ENCODE measurements at places on chromosomes 7 and 10.

GRCh38 chr7:2710286-2710655, 22.3 kb downstream of the AMZ1 start:
- DNase-seq = no peak

GRCh38 chr7:129492391-129492790, 9.9 kb upstream of the SMKR1 start:
- DNase-seq = no peak

GRCh38 chr10:121880895-121881294, 46.9 kb downstream of the ATE1 start:
- DNase-seq = no peak

DNA sequence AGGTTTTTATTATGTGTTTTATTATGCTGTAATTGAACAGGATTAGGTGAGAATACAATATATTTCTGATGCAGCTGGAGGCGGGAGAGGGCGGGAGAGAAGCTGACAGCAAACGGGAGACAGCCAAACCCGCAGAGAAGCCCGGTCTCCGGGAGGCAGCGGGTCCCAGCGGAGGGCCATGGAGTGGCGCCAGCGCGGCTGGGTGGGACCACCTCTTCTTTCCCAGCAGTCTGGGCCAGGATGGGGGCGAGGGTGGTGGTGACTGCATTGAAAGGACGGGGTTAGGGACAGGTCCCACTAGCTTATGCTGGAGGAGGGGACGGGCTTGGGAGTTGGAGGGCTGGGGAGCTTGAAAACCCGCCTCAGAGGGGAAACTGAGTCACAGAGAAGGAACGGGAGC, 14.5 kb upstream of the KAZALD1 start:
- DNase-seq = no peak

GRCh38 chr7:7486362-7486761, 49.3 kb downstream of the COL28A1 start:
- DNase-seq = no peak

DNA sequence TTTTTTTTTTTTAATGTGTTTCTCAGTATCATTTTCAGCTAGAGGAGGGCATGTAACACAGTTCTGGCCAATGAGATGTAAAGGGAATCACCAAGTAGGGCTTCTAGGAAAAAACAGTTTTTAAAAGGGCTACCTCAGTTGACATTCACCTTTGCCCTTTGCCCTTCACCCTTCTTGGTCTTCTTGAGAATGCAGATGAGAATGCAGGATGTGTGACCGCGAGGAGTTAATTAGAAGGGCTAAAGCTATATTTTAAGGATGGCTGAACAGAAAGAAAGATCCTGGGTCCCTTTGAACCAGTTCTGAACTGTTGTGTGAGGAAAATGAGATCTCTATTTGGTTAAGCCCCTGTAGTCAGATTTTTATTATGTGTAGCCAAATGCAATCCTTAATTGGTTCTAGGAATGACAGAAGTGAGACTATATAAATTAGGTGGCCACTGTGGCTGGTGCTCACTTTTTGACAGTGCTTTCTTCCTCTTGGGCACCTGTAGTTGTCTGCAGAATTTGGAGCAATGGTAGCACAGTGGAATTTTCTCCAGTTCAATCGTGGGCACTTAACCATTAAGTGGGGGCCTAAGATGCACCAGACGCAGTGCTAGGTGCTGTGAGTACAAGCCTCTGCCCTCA, 21.1 kb upstream of the TOMM7 start:
- no peak for DNase-seq

DNA sequence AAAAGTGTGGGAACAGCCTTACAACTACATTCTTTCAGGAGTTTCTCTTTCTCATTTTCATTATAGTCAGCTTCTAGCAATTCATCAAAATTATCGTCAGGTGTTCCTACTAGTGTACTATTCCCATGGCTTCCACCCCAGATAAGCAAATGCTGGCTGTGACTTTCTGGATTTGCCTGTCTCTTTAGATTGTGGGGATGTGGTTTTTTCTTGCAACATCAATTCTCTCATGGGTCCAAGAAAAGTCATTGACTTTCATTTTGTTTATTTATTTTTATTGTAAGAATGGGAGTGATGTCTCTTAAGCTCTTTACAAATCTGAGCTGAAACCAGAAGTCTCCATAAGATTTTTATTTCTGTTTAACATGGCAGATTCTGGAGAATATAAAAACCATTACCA, 349.7 kb upstream of the SEMA3C start:
- no peak for DNase-seq

- DNase-seq = no peak
Observed at GRCh38 chr10:33501161-33501560, 166.7 kb upstream of the NRP1 start.

DNA sequence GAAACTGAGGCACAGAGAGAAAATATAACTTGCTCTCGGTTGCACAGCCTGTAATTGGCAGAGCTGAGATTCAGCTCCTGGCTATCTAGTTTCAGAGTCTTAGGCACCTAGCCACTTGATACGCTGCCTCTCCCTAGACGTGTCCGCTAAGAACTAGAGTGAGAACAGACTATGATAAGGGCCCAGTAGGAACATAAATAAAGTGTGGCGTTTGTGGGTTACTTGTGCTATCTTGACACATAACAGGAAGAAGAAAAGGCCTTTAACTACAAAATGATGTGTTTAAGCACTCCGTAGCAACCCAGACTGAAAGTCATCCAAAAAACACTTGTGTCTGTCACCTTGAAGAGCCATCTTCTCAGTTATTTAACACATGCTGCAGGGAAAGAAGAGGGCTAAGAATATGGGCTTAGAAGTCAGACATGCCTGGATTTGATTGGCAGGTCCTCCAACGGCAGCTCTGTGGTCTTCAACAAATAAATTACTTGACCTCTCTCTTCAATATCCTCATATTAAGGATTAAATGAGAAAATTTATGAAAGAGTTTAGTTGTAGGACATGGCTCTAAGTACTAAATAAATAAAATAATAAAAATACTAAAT, 96.2 kb downstream of the SGMS1 start:
- DNase-seq = no peak

GRCh38 chr10:119129721-119130120, 25.8 kb downstream of the DENND10 start:
- DNase-seq = no peak

DNA sequence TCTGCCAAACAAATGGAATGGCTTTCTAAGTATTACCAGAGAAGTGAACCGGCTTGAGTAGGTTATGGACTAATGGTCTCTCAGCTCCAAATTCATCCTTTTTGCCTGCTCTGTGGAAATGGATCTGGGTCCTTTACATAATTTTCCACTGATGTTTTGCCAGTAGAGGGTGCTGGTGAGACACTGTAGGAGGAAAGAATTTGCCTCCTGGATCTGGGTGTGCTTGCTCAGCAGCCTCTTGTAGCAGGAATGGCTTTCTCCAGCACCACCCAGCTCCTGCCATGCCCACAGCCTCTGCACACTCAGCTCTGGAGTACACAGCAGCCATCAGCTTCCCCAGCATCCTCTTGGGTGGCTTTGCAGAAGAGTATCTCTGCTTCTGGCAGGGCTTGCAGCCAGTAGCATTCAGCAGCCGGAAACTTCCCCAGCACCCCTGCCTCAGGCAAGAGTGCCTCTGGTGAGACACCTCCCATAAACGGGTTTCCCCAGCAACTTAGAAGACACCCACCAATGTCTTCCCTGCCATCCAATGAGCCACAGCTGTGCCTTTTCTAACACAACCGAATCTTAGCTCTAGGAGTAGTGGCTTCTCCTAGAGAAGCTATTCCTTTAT, 235.0 kb upstream of the PLPP4 start:
- DNase-seq = peak; percentile 20

GRCh38 chr10:74589851-74590250, 236.5 kb upstream of the KAT6B start:
- no peak for DNase-seq

GRCh38 chr10:80462981-80463741, 9.1 kb downstream of the TSPAN14 start:
- DNase-seq = peak; percentile 27

GRCh38 chr7:31096198-31096876, 44.2 kb downstream of the ADCYAP1R1 start:
- DNase-seq = no peak

DNA sequence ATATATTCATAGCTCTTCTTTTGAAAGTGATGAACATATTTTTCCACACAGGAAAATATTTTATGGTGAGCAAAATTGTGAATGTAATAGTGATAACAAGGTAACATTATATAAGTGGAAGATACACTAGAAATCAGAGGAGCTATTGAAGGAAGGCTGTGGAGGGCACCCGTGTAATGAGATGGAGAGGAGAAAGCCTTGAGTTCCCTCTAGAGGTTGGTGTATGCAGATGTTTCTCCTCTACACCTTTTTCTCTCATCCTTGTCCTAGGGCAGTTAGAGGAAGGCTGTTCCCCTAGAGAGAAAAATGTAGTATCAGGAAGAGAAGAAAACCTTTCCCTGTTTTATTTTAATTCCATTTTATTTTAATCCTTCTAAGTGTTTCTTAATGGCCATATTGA, 54.6 kb upstream of the NRG3 start:
- DNase-seq = no peak

DNA sequence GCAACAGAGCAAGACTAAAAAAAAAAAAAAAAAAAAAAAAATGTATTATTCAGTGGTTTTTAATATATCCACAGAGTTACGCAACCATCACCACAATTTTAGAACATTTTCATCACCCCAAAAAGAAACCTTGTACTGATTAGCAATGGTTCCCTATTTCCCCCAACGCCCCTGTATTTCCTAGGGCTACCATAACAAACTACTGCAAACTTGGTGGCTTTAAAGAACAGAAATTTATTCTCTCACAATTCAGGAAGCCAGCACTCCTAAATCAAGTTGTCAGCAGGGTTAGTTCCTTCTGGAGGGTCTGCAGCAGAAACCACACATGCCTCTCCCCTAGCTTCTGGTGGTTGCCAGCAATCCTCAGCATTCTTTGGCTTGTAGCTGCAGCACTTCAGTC, 5.9 kb upstream of the NUP42 start:
- no peak for DNase-seq

DNA sequence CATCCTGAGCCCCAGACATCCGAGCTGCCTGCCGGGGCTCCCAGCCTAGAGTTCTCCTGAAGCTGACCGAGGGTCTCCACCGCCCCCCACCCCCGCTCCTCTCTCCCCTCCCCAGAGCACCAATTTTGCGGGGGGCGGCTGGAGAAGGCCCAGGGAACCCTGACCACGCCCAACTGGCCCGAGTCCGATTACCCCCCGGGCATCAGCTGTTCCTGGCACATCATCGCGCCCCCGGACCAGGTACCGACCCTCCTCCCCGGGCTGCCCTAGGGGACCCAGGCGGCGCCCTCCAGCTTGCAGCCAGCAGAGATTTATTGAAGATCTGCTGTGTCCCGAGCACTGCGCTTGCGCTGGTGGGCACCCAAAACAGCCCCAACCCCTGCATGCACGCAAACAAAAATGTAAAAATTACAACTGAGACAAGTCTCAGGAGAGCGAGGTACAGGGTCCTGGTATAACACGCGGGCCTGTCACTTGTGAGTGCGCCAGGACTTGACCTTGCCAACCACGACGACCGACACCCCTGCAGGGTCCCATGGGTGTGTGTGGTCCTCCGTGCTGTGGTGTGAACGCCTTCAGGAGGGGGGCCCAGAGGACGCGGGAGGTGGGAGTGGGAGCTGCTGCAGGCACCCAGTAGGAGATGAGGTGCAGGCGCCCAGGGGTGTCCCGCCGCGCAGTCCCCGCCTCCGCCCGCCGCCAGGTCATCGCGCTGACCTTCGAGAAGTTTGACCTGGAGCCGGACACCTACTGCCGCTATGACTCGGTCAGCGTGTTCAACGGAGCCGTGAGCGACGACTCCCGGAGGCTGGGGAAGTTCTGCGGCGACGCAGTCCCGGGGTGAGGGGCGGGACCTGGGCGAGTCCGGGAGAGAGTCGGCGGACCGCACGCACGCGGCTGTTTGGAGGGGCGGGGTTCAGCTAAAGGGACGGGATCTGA, 3.1 kb downstream of the PCOLCE start:
- peak; percentile 70 for DNase-seq

GRCh38 chr10:95447685-95448084, 113.5 kb downstream of the SORBS1 start:
- DNase-seq = no peak

DNA sequence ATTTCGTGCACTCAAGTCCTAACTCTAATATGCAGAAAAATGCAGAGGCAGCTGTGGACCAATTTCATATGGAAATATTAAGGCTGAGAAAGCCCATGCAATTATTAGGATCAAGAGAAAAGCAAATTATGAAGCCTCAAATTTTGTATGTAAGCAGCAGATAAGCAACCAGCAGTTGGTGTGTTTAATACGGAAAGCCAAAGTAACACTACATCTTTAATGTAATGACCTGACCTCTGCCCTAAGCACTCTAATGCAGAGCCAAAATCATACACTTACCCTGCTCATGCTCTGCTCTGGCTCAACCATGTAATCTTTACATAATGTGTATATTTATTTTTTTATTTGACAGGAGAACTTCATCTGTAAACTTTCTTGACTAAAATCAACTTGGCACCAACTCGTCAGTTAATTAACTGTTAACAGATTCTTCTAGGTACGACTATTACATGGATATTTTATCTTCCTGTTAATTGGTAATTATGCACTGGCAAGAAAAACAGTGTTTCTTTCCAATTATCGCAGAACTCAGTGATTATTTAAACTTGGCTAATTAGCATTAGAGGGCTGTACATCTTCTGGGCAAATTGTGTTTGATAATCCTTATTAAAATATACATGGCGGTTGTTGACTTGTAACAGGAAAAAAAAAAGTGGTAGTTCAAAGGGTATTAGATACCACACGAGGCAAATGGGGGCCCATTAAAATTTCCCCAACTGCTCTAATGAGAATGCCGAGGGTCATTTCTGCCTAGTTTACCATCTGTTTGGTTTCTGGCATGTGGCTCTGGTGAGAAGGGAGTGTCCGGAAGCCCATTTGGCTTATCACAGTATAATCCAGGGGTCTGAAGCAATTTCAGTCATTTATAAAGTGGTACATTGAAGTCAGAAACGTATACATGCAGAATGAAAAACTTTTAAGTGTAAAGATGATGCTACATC, 94.5 kb downstream of the RELN start:
- DNase-seq = no peak

- no peak for DNase-seq
Observed at GRCh38 chr7:103521937-103522336, 75.9 kb upstream of the SLC26A5 start.

- no peak for DNase-seq
Observed at GRCh38 chr7:40393660-40394059, 258.9 kb downstream of the SUGCT start.

DNA sequence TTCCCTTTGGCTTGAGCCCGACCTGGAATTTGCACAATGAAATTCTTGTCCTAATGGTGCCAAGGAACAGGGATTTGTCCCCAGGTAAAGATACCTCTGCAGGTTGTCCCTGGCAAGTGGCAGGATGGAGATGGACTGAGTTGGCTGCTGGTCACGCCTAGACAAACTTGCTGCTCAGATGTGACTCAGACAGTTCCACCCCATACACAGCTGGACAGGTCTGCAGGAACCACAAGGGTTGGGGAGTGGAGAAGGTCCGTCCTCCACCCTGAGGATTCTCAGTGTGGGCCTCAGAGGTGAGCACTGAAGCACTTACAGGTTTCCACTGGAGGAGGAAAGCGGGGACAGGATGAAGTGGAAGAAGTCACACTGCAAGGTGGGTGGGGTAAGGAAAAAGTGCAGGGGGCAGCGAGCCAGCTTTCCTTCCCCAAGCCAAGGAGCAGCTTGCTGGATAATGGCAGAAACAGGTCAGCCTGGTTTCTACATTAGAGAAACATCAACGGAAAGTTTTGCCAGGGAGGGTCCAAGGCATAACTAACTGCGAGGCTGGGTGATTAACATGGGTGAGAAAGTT, 20.5 kb downstream of the ITPRIP start:
- no peak for DNase-seq

- no peak for DNase-seq
Observed at GRCh38 chr10:49569031-49569631, 30.2 kb upstream of the ERCC6 start.

Measured in nephron progenitor cell (in vitro differentiated cells).